ENCODE measurements at places on chromosomes 6 and 20.
A peak's percentile ranks its signal among the peaks of the same experiment; 100 is the strongest.

DNA sequence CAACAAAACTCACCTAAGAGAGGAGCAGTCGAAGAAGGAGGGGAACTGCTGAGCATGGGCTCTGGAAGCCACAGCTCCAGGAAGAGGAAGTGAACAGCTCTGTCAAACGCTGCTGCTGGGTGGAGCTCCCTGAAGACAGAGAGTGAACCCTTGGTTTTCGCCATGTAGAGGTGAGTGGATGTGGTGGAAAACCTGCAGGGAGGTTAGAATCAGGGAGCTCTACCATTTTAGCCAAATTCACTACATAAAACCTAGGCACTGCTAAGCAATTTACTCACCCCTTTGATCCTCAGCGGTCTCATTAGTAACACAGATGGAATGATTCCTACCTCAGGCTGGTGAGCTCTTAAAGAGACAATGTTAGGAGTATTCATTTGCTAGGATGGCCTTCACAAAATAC, 19.4 kb upstream of the TFAP2A start:
- no peak for DNase-seq

DNA sequence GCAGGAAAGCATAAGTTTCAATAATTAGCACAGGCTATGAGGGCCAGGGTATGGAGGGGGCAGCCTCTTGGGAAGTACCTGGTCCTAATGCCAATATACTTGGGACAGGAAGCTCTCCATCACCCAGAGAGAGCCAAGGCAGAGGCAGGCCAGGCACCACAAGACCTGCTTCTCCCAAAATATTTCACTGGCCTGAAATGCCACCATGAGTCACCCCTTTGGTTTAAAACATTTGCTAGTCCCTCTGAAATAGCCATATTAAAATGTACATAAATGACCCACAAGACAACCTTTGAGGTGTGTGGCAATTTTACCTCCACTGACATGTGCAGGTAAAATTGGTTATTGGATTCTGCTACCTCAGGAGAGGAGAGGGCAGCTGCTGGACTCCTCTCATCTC, 23.4 kb upstream of the SCUBE3 start:
- DNase-seq = no peak

DNA sequence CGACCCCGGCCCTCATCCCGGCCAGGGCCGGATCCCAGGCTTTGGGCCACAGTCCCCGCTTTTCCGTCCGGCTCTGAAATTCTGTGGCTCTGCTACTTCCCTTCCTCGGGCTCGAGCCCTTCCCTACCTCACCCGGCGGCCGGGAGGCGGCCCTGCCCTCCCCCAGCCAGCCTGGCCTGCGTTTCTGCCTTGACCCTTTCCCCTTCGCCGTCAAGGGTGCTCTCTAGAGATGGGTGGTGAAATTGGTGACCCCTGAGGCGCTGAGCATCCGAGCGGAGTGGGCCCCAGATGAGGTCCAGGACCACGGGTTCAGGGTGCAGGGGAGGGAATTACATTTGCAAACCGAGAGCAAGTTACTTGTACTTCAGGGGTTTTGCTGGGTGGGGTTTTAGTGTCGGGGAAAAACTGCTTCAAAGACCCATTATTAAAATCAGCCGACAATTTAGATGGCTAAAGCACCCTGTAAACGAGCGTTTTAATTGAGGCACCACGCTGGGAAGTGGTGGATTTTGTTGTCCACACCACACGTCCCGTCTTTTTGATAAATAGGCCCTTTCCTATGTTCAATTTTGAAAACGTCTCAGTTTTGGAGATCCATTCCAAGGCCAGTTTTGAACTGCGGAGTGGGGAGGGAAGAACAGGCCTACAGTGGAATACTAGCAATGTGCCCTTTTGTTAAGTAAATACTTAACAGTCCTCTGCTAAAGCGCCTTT, 9.9 kb downstream of the TFAP2A start:
- no peak for DNase-seq

DNA sequence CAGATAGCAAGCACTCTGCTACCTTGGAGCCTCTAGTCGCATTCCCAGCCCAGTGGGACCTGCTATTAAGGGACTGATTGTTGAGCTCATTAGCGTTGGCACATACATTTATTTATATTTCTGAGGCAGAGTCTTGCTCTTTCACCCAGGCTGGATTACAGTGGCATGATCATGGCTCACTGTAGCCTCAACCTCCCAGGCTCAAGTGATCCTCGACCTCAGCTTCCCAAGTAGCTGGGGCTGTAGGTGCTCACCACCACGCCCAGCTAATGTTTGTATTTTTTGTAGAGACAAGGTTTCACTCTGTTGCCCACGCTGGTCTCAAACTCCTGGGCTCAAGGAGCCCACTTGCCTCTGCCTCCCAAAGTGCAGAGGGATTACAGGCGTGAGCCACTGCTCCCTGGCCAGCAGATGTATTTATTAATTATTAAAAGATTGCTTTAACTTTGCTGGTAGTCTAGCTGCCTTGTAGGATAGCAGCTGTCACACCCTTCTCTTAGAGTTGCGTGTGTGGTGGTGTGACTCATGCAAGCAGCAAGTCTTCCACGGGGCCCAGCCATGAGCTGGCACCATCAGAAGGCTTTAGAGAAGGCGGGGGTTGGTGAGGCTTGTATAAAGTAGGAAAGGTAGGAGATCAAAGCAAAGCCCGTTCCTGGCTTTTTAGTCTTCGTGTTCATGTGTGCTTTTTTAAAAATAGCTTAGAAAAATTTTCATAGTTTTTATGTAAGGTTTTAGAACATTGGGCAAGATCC, 16.5 kb downstream of the ACTR5 start:
- no peak for DNase-seq

DNA sequence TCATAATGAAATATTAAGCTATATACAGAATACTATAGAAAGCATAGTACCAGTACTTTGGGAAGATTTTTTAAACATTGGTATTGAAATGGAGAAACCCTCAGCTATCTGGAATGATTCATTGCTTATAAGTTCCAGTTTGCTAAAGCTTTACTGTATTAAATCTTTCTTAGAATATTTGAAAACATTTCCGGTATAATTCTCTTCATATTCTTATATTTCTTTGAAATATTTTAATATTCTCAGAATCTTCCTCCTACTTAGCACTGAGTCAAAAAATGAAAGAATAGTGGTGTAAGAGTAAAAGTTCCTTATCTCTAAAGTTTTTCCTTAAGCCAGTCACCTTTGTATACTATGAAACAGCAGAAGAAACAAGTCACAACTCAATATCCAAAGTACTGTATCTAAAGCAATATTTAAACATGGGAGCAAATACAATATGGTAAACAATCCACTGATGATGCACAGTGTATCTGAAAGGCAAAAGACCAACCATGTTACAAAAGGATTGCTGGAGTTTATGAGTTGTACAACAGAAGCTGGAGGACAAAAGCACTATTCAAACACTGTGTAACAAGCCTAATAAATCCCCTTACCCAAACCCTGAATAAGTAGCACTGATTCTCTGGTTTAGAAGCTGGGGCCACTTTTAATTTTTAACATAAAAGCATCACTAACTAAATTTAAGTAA, 102.1 kb downstream of the PRDM1 start:
- DNase-seq = no peak

DNA sequence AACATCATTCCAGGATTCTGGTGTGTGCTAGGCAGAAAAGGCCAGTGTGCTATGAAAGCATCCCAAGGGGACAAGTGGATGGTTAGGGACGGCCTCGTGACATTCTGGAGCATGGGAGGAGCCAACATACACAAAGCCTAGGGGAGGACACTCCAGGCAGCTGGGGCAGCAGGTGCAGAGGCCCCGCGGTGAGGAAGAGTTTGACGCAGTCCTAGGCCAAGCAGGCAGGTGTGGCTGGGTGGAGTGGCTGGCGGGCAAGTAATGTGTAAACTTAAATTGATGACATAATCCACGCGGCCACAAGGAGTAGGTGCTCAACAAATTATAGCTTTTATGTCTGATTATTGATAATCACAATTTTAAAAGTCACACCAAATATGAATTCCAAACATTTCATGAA, 93.6 kb downstream of the TMEM242 start:
- no peak for DNase-seq

- DNase-seq = no peak
These were observed 121.9 kb downstream of the INSM1 start for GRCh38 chr20:20489648-20490341.

DNA sequence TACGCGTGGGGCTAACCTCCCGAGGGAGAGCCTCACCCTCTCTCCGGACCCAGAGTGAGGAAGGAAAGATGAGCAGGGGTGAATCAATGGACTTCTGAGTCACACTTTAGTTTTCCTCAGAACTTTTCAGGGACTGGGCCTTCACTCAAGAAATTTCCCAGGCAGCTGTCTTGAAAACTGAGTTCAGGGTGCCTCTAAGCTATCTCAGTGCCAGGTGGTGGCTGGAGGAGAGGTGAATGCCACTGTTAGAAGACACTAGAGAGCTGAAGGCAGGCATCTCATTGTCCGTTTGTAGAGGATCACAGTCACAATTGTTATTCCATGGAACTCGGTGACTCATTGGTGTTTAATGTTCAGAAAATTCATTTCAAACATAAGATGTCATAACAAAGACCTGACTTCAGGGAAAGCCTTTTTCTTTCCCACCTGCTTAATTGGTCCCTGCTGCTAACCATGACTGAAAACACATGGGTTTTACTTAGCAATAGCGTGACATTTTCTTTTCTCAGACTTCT, 5.3 kb upstream of the SERPINB6 start:
- DNase-seq = no peak

DNA sequence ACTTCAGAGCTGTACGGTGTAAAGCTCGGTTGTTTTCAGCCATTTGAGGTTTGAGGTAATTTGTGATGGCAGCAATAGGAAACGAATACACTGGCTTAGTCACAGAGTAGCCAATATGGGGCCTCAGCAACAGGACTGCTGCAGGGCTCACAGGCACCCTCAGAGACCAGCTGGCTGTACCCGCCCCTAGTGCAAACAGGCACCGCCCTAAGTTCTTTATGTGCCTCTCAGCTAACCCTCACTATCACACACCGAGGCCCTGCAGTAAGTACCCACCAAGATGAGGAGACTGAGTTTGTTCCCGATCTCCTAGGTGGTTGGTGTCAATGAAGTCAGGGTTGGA, 11.2 kb upstream of the SERPINB9 start:
- DNase-seq = no peak

DNA sequence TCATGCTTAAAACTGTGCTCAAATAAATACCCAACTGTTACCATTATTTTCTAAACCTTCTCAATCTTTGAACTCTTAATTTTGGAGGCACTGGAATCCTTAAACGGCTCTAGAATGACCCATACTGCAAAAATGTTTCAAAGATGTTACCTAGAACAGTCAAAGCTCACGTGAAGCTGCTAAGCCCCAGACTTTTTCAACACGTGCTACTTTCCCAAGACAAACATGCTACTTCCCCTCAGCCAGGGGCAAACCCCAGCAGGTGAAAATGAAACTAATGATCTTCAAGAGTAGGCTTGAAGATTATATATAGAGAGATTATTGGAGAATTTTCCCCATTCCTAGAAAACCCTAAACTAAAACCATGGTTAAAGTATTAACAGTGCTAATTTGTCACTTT, 28.1 kb downstream of the HUS1B start:
- peak; percentile 7 for DNase-seq

- DNase-seq = no peak
These were observed 317.9 kb upstream of the HTR1E start for GRCh38 chr6:86619428-86619827.

- no peak for DNase-seq
These were observed 16.4 kb downstream of the TRMT6 start for GRCh38 chr20:5933802-5934436.

GRCh38 chr6:17204533-17204932, 76.6 kb upstream of the RBM24 start:
- no peak for DNase-seq

DNA sequence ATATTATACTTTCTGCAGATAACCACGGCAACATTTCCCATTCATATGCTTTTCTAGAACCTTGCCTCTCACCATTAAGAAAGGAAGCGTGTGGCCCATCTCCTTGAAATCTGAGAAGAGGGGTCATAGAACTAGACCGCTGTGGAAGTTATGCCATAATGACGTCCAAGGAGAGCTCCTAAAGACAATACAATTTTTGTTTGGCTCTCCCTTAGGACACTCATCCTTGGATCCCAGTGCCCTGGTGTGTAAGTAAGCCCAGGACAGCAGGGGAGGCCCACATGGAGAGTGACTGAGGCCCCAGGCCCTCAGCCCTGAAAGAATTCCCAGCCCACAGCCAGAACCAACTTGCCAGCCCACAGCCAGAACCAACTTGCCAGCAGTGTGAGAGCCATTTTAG, 379.6 kb downstream of the FOXA2 start:
- DNase-seq = no peak

DNA sequence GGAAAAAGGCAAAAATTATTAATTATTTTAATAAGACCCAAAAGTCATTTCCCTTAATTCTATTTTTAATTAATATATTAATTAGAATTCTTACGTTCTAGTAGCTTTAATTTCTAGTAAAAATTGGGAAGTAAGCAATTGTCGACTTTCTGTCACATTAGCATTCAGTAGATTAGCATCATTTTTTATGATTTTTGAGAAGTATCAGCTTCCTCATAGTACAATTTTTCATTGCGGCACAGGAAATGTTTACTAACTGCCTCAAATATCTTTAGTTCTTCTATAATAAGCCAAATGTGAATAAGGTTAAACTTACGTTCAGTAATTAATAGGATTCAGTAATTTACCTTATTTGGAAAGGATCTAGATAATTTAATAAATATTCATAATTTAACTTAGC, 687.4 kb downstream of the EPM2A start:
- no peak for DNase-seq

GRCh38 chr20:37902504-37903313, at the start of gene VSTM2L:
Gene VSTM2L (plus strand): TSS chr20:37903127. CDS start chr20:37903351, 224 bp downstream.
- no peak for DNase-seq

DNA sequence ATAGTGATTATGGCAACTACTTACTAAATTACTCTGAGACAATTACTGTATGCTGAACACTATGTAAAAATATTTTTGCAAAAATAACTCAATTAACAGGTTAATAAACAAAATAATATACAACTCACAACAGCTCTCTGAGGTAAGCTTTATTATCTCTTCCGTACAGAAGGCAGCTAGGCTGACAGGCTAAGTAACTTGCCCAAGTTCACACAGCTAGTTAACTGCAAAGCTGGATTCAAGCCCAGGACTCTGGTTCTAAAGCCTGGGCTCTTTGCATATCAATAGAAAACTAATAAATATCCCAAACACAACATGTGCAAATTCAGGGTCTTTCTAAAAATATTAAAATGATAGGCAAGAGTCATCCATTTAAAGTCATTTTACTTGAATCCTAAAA, 169.5 kb upstream of the BEND3 start:
- no peak for DNase-seq

GRCh38 chr6:21992178-21992967, 304.5 kb downstream of the PRL start:
- DNase-seq = no peak

DNA sequence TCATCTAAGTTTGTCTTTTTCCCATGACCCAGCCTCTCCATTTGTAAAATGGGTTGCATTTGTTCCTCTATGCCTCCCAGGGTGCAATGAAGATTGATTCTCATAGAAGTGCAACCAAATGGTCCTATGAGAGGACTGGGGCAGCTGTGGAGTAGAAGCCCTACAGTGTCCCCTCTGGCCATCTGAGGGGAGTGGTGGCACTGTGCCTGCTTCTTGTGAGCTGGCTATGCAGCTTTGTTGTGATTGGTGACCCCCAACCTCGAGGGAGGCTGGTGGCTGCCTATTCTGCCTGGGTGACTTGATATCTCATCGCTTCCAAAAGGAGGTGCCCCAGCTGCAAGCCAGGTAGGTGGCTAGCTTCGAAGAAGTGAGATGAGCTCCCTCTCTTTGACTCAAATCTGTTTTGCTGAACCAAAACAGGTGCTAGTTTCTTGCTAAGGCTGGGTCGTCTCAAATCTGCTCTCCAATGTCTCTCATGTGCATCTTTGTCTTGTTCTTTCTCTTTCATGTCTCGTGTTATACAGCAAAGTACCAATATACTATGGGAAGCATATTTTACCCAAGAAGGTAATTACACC, 33.9 kb downstream of the TXLNB start:
- DNase-seq = no peak

All from GM18507 (cell line).